ENCODE measurements at places on chromosomes 6 and 20.
A peak's percentile ranks its signal among the peaks of the same experiment; 100 is the strongest.

- DNase-seq, result peak; percentile 44
Observed at GRCh38 chr6:17178754-17179529, 77.1 kb downstream of the STMND1 start.

GRCh38 chr6:123771126-123771525 lies 32.5 kb upstream of the NKAIN2 start:
- DNase-seq, result no peak

DNA sequence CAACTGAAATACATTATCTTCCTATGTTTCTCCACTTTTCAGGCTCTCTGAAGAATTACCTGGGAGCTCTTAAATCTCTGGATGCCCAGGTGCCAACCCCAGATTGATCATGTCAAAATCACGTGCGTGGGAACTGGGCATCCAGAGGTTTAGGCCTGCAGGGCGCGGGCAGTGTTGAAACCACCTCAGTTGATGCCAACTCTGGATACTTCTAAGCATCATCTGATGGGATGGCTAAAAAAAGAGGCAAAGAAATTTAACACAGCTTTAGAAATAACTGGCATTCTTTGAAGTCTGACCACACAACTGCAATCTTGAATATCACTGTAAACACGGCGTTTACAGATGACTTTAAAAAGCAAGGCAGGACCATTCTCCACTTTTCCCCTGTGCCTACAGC lies 41.9 kb downstream of the PTGIS start:
- no peak for DNase-seq

GRCh38 chr6:16277101-16277981 lies 39.0 kb downstream of the GMPR start:
- peak; percentile 56 for DNase-seq

- DNase-seq, result peak; percentile 47
Observed at GRCh38 chr6:159969204-159969912, 476 bp downstream of the IGF2R start.

- DNase-seq, result peak; percentile 94
Observed at GRCh38 chr20:38298768-38299288, 5.1 kb upstream of the BPI start.

- no peak for DNase-seq
Observed at GRCh38 chr20:48975955-48976354, 54.4 kb downstream of the ARFGEF2 start.

DNA sequence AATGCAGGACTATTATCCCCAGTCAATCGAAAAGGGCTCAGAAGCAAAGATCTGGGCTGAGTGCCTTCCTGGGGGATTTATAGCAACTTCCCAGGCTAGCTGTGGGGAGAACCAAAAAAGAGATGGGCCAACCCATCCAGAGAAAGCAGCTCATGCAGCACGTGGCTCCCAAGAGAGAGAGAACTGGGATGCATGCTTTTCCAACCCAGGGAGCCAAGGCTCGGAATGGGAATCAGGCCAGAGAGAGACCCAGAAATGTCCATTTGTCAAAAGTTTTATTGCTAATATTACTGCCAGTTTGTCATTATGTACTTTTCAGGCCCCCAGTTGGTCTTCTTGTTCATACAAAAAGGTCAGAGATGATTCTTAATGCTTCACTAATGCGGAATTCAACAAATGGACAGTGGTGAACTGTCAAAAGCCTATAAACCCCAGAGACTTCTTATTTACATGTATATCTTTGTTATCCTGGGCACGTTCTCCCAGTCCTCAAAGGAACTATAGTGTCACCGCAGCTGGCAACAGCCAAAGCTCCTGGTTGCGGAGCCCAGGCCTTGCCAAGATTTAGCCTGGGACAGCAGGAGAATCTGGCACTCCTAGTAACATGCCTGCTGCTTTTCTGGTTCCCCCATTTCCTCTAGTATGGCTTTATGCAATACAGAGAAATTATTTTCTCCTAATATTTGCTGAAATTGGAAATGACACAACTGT lies 139.1 kb upstream of the POU3F2 start:
- DNase-seq, result no peak

DNA sequence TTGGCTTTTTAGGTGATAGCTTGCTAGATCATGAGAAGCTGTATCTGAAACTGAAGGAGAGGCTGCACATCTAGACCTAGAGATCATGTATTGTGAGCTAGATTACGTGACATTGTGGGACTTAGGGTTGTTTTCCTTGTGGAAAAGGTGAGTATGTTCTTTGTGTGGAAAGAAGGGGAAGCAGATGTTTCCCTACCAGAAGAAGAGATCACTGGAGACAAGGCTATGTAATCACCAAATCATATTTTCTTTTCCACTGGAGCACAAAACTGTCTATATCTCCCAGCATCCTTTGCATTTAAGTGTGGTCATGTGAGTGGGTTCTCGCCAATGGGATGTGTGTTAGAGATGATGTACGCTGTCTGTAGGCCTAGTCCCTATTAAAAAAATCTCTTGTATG lies 7.0 kb upstream of the EPB41L2 start:
- DNase-seq, result no peak

GRCh38 chr6:136315594-136315993 lies 25.9 kb upstream of the BCLAF1 start:
- DNase-seq, result no peak

- no peak for DNase-seq
Observed at GRCh38 chr20:7937328-7937727, 2.9 kb downstream of the HAO1 start.

GRCh38 chr6:79564636-79565035 lies 27.4 kb upstream of the LCA5 start:
- no peak for DNase-seq

DNA sequence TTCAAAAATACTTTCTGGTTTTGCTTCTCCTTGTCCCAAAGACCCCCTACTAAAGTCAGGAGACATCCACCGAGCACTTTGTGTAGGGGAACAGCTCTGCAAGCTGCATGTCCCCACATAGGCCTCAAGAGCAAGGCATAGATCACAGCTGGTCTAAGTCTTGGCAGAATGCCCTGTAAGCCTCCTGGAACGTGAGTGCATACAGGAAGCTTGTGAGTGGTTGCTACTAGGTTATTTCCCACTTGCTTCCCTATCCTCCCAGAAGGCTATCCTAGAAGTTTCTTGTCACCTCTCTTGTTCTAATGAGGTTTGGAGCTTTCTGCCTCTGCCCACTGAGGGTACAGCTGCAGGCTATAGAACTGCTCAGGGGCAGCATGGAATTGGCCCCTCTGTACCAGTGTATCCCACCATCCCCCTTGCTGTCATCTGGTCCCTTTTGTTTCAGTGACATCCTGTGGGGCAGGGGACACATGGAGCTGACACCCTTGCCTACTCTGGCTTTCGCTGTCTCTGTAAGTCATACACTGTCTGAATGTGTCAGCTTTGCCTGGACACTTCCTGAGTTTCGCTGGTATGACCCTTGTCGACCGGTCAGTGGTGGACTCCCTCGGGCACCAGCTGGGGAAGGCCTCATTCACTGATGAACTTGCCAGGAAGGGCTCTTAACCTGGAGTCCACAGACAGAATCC lies 35.6 kb upstream of the KCNK16 start:
- no peak for DNase-seq

- DNase-seq, result peak; percentile 63
Observed at GRCh38 chr6:30169658-30170614, 6.6 kb downstream of the TRIM15 start.

- DNase-seq, result no peak
Observed at GRCh38 chr20:24164360-24164759, 175.8 kb upstream of the GGTLC1 start.

- no peak for DNase-seq
Observed at GRCh38 chr6:148599967-148600426, 146.8 kb upstream of the UST start.

DNA sequence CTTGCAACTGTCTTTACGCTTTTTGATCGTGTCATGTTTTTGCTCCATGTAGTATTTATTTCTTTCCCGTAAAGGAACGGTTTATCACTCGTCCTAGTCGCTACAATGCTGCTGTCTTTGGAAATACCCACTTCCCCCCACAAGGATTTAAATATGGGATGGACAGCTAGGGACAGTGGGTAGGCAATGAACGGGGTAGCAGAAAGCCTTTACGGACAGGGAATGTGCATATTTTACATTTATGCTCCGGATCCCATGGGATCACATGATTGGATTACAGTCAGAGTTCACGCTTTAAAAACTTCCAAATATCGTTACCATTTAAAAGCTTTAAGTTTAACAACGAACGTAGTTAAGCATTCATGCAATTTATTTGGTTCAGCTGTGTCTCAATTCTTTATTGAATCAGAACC lies 1.2 kb downstream of the HIVEP1 start:
- no peak for DNase-seq

DNA sequence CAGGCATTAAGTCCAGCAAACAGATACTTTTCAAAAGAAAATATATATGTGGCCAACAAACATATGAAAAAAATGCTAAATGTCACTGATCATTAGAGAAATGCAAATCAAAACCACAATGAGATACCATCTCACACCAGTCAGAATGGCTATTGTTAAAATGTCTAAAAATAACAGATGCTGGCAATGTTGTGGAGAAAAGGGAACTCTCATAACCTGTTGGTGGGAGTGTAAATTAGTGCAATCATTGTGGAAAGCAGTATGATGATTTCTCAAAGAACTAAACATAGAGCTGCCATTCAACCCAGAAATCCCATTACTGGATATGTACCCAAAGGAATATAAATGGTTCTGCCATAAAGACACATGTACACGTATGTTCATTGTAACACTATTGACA lies 20.6 kb downstream of the KCNQ5 start:
- no peak for DNase-seq

GRCh38 chr6:161074496-161075121 lies 83.0 kb downstream of the MAP3K4 start:
- DNase-seq, result no peak

- DNase-seq, result no peak
Observed at GRCh38 chr6:86913795-86914194, 23.5 kb upstream of the HTR1E start.

DNA sequence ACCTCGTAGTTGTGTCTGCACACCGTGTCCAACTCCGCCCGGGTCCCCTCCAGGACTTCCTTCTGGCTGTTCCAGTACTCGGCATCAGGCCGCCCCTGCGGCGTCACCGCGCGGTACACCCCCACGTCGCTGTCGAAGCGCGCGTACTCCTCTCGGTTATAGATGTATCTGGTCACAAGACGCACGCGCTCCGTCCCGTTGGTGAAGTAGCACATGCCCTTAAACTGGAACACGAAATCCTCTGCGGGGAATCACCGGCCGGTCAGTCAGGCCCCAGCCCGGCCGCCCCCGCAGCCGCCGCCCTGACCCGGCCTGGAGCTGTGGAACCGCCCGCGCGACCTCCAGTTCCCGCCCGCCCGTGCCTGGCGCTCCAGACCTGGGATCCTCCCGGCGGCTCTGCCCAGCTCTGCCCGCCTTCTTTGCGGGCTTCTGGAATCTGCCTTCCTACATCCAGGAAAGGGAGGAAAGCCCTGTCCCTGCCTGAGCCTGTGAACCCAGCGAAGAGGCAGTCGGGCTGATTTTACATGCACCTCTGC lies 1.6 kb downstream of the HLA-DQB1 start:
- DNase-seq, result peak; percentile 89

DNA sequence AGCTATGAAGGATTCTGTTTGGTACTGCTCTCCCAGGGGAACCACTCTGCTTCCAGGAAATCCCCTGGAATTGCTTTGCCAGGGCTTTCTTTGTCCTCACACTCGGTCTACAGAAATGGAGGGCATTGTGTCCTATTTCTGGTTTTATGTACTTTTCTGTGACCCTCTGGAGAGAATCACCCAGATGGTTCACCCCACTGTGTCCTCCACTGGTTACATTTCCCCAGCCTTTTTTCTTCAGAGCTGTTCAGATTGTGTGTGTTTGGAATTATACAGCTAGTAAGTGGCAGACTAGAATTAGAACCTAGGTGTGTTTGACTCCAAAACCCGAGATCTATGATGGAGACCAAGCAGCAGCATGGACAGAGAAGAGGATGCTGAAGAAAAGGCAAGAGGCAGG lies 80.8 kb downstream of the CD164 start:
- no peak for DNase-seq

DNA sequence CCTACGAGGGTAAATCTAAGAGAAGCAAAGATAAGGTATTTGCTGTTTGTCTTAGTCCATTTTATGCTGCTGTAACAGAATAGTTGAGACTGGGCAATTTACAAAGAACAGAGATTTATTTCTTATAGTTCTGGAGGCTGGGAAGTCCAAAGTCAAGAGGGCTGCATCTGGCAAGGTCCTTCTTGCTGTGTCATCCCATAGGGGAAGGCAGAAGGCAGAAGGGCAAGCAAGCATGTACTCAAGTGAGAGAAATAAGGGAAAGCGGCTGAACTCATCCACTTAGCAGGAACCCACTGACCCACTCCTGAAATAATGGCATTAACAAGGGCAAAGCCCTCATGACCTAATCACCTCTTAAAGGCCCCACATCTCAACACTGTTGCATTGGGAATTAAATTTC lies 102.7 kb downstream of the AGPAT4 start:
- DNase-seq, result peak; percentile 14

DNA sequence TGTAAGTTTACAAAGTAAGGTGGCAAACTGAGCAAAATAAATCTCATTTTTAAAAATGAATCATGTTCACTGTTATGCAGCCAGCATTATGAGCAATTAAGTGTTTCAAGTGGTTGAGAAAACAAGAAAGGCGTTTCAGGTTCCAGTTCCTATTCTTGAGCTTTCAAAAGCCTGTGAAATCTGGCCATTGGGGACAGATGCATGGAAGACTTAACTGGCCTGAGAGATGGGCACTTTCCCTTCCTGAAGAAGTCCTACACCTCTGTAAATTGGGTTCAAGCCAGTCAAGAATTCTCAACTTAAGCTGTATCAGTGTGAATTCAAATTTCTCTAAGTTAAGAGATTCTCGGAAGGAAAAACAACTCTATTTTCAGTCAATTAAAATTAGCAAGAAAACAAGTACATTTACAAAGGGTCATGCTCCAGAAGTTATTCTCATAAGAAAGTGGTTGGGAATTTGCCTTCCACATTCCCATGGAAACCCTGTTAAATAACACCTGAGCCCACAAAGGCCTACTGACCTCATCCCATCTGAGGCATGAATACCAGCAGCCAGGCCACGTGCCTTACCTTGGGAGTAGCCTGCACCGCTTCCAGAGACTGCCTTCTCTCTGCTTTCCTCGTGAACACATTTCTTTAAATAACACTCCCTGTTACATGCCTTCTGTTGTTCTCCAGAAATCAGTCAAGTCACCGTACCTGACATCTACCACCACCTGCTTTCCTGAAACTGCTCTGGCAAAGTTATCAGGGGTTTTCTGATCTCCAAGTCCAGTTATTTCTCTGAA lies 19.4 kb downstream of the MAP3K5 start:
- peak; percentile 87 for DNase-seq

GRCh38 chr6:169839029-169839481 lies 87.6 kb downstream of the ERMARD start:
- DNase-seq, result no peak

DNA sequence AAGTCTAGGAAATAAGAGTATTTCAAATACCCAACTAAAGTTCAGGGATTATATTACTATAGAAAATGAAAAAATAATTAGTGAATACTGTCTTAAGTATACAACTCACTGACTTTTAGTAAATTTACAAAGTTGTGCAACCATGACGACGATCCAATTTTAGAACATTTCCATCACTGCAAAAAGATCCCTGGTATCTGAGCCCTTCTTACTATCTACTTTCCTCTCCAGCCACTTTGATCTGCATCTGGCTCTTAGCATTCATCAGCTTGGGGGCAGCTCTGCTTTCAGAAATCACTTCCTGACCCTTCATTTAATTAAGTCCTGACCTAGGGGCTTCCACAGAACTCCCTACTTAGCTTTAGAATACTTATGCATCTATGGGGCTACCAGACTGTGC lies 38.2 kb upstream of the RBL1 start:
- no peak for DNase-seq

- no peak for DNase-seq
Observed at GRCh38 chr6:9523462-9523861, 891.4 kb downstream of the TFAP2A start.
